ENCODE measurements at places on chromosomes 5 and 9. TPM values are rescaled to one million over a fixed set of nuclear protein-coding genes. Genes with fewer than 3 reads are reported as not detected.

GRCh38 chr5:143023411-143024096 is 253.4 kb downstream of the ARHGAP26 start:
- peak; percentile 32 for DNase-seq

DNA sequence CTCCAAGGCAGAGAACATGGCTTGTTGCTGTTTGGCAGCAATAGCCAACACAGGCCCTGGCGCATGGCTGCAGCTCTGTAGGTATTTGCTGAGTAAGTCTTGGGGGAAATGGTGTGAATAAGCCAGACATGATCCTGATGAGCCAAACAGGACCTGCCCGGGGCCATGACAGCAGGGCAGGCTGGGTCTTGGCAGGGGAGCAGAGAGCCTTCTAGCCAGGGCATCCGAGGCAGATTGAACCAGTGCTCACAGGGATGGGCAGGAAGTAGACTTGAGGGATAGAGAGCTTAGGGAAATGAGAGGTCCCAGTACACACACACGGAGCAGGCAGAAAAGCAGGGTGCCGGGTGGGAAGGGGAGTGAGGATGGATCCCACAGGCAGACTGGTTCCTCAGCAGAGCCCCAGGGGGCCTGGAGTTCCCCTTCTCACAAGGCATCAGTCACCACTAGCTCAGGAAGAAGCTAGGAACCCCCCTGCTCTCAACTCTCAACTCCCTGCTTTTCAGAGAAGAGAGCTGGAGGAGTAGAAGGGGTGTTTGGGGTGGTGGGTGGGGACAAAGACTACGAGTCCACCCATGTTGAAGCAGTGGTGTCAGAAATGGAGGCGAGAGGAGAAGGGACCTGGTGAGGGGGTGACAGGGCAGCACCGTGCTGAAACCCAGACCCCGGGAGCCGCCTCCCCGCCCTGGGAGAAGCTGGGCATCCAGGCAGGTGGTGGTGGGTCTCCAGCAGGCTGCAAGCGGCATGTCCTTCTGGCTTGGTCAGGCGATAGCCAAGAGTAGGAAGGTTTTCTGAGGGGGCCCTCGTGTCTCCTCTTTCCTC is 111.1 kb downstream of the RGS3 start:
- DNase-seq, result peak; percentile 91

GRCh38 chr9:95077766-95078370 is 239.6 kb downstream of the FANCC start:
- no peak for DNase-seq

DNA sequence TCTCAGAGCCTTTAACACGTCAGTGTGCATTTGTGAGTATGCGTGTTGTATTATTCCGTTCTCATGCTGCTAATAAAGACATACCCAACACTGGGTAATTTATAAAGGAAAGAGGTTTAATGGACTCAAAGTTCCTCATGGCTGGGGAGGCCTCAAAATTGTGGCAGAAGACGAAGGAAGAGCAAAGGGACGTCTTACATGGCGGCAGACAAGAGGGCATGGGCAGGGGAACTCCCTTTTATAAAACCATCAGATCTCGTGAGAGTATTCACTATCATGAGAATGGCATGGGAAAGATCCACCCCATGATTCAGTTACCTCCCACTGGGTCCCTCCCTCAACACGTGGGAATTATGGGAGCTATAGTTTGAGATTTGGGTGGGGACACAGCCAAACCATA is 285.0 kb downstream of the PBX3 start:
- no peak for DNase-seq

The TLX3 gene
- not detected for total RNA-seq

Data from MG63 (cell line).